AG04449 (cell line): ENCODE measurements at places on chromosomes 3 and 15.

DNA sequence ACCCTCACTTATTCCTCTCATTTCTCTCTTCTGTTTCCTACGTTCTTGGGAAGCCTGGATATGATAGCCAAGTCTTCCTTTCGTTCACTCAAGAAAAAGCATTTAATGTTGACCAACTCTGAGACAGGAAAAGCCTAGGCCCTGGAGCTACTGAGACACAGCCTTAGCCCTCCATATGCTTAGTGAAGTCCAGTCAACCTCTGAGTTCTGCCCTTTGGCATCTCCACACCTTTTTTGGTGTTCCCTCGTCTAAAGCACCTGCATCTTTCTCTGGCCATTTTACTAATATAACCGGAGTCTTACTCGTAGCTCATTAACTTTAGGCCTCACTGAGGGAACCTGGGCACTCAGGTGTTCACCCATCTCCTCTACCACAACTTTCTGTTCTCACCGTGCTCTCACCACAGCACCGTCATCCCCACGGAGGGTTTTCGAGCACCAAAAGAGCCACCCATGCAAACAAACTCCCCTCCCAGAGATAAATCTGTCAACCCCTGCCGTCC lies 632 bp downstream of the MTHFS start:
- no peak for DNase-seq

GRCh38 chr3:155335724-155336354 lies 42.4 kb upstream of the STRIT1 start:
- DNase-seq: no peak

DNA sequence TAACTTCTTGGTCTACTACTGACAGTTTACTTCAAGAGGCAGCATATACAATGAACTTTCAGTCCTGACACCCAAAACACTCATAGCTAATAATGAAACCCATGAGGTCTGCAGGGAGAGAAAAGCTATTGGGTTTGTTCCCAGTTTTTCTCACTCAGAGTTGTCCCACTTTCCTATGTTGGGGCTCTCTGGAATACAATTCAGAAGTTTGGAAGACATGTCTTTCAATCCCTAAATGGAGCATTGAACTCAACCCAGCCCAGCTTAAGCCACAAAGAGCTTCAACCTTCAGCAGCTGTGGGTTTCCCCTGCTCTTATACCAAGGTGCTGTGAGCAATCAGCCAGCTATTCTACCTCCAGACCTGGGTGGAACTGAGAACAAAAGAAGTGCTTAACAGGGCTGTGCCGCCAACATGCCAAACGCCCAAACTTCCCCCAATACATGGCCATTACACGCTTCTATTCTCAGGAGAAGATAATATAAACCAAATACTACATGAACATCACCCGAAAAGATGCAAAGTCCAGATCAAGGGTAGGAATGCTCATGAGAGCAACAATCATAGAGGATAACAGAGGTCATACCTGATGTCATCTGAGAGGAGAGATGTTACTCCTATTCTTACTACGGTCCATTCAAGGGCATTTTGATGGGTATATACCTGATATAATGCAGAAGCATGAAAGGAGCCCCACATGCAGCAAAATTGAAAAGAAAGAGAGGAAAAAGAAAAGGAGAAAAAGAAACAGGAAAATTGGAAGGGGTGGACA lies 131.2 kb upstream of the TGFBR2 start:
- no peak for DNase-seq

DNA sequence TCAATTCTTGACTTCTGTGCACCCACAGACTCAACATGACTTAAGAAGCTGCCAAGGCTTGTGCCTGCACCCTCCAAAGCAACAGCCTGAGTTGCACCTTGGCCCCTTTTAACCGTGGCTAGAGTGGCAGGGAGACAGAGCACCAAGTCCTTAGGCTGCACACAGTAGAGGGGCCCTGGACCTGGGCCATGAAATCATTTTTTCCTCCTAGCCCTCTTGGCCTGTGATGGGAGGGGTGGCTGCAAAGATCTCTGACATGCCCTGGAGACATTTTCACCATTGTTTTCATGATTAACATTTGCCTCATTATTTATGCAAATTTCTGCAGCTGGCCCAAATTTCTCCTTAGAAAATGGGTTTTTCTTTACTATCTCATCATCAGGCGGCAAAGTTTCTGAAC lies 836.8 kb downstream of the ZPLD1 start:
- no peak for DNase-seq

- no peak for DNase-seq
Observed at GRCh38 chr3:124438813-124439212, 291.4 kb upstream of the UMPS start.

DNA sequence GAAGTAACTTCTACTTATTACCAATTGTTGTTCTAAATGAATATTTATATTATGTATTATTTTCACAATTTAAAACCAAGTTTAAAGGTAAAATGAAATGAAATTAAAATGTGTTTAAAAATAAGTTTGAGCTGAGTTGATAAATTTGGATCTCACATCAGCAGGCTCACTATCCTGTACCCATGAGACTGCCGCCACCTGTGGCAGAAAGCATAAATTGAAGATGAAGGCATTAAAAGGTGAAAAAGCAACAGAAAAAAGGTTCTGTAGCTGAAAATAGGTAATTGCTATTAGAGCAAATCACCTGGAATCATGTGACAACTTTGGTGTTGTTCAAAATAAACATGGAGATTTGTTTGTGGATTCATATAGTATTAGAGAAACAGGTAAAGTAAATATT lies 133.0 kb upstream of the CADM2 start:
- no peak for DNase-seq

DNA sequence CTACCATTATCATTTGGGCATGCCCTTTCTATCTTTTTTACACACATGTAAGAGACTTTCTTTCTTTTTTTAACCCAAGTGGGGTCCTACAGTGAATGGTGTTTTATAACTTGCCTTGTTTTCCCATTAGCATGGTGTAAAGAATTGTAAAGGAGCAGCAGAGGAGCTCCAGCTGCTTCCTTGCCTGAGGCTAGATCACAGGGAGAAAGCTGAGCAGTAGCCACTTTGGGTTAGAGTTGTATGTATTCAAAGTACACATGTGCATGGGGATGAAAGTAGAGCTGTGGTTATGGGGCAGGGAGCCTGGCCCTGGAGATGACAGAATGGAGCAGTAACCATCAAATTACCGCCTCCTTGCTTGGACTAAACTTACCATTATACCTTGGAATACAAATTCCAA lies 231.1 kb upstream of the PDZRN3 start:
- no peak for DNase-seq

DNA sequence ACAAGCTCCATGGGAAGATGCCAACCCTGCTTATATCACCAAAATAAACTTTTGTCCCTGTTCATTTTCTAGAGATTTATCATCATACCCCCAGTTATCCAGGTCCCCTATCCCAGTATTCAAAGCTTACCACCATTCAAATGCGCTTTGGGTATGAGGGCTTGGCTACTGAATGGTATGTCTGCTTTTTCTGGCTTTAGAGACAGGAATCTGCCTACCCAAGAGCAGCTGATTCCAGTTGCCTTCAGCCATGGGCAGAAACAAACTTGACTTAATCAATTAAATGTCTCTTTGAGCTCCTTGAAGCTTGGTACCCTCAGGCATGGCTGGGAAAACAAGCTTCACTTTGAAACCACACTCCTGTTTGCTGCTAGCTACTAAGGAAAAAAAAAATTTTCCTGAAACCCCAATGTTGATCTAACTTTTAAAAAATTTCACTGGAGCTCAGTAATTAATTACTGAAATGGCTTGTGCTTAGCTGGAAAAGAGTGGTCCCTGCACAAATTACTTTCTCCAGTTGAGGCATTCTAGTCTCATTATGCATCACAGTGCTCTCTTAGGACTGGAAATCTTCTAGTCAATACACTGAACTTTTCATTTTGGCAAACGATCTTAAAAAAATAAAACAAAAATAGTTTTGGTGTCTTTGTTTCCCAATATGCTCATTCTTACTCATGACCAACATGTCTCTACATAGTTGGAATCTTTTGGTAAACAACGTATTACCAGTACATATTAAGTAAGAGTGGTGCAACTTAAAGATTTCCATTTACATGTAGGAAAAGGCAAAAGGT lies 242.8 kb downstream of the DTWD1 start:
- DNase-seq: peak; percentile 94

DNA sequence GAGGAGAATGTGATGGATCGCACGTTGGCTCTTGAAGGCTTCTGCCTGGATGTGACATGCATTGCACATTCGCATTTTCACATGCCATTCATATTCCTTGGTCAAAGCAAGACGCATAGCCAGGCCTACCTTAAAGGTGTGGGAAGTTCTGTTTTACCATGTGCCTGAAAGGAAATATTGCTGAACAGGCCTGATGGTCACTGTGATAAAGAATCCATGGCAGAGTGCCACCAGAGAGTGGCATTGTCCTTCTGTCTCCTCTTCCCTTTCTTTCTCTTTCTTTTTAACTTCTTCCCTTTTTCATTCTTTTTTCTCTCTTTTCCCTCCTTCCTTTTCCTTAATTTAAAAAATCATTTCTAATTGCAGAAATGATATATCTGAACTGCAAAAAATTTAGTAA lies 15.9 kb upstream of the MITF start:
- DNase-seq: no peak

- no peak for DNase-seq
Observed at GRCh38 chr15:57460208-57460816, 84.0 kb downstream of the CGNL1 start.

- DNase-seq: no peak
Observed at GRCh38 chr3:128217702-128218547, 64.6 kb downstream of the EEFSEC start.

DNA sequence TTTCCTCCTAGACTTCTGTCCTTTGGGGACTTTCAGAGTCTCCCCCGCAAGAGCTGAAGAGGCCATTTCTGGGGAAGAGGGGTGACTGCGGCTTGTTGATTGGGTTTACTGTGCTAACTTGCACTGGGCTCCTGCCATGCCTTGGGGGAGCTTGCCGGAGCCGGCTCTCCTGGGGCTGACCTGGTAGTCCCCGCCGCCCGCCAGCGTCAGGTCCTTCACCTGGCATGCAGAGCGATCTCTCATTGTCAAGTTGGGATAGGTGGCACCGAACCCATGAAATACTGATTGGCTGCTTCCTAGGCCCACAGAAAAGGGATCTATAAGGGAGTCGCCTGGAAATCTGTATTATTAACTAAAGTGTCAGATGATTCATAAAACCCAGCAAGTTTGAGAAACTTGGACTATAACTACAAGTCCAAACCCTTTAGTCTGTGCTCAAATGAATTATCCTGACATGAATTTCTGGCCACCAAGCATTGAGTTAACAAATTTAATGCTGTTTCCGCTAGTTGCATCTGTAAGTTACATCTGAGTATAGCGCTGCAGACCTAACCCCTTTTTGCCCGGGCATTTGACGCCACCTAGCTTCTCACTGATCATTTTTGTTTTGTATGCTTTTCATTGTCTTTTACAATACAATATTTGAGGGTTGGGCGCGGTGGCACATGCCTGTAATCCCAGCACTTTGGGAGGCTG lies 607 bp upstream of the IMP3 start:
- DNase-seq: no peak

- DNase-seq: no peak
Observed at GRCh38 chr3:44019736-44020135, 221.9 kb upstream of the TOPAZ1 start.

GRCh38 chr3:134978658-134979057 lies 183.6 kb downstream of the EPHB1 start:
- no peak for DNase-seq

- DNase-seq: no peak
Observed at GRCh38 chr15:63344731-63345390, 36.8 kb downstream of the CA12 start.

DNA sequence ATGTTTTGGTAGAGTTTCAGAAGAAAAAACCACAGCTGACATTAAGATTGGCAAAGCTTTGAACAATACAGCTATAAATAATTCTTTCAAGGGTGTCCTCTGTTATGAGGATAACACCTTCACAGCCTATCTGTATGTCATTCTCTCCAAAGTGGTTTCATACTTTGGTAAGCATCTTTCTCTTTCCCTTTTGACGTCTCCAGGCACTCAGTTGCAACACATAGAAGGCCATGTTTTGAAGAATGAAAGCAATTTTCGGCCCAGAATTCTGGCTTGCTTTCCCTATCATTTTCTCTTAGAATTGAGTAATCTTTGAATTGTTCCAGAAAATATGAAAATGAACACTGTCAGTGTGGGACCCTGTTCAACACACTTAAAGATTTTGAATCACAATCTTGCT lies 200.0 kb upstream of the CBLB start:
- no peak for DNase-seq

DNA sequence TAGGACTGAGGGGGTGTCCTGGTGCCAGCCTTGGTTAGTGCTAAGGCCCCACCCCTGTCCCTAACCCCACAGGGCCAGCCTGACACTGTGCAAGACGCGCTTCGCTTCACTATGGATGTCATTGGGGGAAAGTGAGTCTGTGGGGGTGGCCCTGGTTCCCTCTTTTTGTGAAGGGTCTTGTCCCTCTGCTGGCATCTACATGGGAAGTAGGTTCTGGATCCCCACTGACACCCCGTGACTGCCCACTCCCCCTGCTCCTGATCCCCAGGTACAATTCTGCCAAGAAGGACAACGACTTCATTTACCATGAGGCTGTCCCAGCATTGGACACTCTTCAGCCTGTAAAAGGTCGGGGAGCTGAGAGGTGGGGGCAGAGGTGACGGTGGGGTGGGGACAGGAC lies 26.4 kb downstream of the PTPN23 start:
- DNase-seq: no peak

- no peak for DNase-seq
Observed at GRCh38 chr15:88995449-88995848, 82.3 kb upstream of the MFGE8 start.

GRCh38 chr15:65300924-65301441 lies 3.5 kb upstream of the RNU5B-1 start:
- no peak for DNase-seq

DNA sequence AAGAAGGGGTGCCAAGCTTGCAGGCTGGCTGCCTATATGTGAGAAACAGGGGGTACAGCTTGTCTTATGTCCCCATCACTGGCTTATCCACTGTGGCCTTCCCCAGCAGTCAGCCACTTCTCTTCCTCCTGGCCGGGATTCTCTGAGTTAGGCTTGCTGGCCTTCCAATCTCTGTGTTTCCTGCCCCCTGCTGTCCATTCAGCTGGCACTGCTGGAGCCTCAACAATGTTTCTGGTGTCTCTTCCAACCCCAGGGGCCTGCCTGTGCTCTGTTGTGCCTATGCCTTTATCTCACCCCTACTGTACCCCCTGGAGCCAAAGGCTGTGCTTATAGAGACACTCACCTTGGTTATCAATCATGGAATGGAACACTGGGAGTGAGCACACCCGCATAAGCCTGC lies 36.5 kb downstream of the ANAPC13 start:
- no peak for DNase-seq

DNA sequence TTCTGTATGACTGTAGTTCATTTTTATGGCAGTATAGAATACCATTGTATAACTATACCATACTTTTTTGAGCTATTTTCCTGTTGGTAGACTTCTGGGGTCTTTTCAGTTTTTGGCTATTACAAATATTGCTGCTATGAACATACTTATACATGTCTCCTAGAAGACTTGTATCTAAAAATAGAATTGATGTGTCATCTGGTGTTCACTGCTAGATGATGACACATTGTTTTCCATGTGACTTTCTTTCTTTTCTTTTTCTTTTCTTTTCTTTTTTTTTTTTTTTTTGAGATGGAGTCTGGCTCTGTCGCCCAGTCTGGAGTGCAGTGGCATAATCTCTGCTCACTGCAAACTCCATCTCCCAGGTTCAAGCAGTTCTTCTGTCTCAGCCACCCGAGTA lies 69.8 kb downstream of the SH3GL3 start:
- DNase-seq: no peak

GRCh38 chr15:95208988-95209387 lies 977.6 kb downstream of the MCTP2 start:
- no peak for DNase-seq
